ENCODE measurements at places on chromosomes 13 and 19.

- DNase-seq: no peak
These were observed 166.9 kb downstream of the SLC7A1 start for GRCh38 chr13:29428310-29429181.

DNA sequence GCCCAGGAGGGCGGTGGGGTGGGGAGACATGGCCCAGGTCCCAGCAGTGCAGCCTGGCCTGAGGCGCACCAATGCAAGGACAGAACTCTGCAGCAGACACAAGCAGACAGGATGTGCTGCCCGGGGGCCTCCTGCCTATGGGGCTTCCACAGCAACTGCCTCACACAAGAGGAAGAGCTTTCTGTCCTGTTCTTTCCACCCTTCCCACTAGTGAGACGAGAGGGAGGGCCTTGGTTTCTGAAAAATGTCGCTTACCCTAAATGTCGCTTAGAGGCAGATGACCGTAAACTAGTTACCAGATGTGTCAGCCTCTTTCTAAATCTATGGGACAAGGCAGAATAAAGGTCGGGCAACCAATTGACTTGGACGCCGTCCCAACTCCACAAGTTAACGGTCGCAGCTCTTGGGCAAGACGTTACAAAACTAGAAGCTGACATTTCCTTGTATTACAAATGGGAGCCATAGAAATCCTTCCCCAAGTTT lies at the start of gene LAIR1:
Gene LAIR1, minus strand, starts transcription at position 157 of the 483 bp plus-strand sequence. Its CDS starts 127 bp downstream, at position 30.
- DNase-seq: peak; percentile 50

DNA sequence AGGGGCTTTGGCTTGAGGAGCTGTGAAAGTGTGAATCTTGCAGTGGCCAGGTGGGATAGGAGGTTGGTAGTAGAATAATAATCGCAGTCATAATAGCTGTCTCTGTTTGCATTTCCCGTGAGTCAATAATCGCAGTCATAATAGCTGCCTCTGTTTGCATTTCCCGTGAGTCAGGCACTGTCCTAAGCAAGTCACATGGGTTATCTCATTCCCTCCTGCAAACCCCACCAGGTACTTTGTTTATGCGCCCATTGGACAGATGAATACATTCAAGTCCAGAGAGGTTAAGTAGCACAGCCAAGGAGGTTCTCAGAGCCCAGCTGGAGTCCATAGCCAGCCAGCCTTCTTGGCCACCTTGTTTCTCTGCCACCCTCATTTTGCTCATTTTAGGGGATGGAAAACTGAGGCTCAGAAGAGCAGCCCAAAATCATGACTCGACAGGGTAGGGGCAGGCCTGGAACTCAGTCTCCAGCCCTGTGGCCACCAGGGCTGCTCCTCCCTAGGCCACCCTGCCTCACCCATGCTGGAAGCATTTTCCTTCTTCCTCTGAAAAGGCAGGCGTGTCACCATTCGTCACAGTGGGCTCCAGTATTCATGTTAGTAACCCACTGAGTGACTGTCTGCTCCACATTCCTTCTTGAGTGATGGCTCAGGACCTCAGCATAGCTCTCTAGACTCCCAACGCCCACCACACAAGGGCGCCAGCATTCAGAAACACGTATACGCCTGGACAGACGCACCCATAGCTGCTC lies 206.2 kb downstream of the URI1 start:
- no peak for DNase-seq

DNA sequence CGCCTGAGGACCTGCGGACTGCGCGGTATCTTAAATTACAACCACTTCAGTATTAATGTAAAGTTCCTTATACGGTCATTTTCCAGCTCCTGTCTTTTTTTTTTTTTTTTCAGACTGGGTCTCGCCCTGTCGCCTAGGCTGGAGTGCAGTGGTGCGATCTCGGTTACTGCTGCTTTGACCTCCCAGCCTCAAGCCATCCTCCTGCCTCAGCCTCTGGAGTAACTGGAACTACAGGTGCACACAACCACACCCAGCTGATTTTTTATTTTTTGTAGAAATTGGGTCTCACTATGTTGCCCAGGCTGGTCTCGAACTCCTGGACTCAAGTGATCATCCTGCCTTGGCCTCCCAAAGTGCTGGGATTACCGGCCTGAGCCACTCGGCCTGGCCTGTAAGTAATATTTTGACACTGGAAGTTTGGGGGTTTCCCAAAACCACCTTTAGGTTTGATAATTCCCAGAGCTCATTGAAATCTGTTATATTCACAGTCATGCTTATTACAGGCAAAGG lies 406 bp upstream of the EID2B start:
- no peak for DNase-seq

GRCh38 chr19:19417046-19417445 lies 11.6 kb downstream of the GATAD2A start:
- no peak for DNase-seq

DNA sequence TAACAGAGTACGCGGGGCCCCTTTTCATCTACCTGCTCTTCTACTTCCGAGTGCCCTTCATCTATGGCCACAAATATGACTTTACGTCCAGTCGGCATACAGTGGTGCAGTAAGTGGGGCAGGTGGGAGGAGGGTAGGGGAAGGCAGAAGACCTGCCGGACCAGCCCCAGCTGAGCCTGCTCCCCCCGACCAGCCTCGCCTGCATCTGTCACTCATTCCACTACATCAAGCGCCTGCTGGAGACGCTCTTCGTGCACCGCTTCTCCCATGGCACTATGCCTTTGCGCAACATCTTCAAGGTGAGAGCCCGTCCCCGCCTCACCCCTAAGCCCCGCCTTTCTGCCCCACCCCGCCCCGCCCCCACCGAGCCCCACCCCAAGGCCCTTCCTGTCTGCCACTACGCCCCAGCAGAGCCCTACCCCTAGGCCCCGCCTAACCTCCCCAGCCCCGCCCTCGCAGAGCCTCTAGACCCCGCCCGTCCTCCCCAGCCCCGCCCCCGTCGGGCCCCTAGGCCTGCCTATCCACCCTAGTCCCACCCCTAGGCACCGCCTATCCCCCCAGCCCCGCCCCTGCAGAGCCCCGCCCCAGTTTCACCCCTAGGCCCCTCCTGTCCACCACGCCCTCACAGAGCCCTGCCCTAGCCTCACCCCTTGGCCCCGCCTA lies 7.7 kb downstream of the NDUFB7 start:
- peak; percentile 14 for DNase-seq

GRCh38 chr19:44839276-44839675 lies 6.8 kb upstream of the NECTIN2 start:
- DNase-seq: no peak

- DNase-seq: no peak
These were observed 391 bp downstream of the ZNF761 start for GRCh38 chr19:53432088-53432661.

DNA sequence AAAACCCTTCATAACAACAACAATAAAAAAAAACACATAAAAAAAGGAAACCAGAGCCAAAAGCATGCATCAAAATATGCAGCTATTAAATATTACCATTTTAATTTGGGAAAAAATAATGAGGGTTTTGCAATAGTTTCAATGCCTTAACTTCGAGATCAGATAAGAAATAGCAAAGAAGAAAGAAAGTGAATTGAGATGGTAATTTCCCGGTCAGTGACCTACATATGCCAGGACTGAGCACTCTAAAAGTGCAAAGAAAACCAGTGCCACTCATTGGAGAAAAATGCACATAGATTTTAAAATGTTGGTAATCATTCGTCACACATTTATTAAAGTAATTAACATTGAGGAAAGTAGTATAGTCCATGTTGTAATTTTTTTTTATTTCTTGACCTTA lies 944.2 kb downstream of the EFNB2 start:
- no peak for DNase-seq

- DNase-seq: no peak
These were observed 316.2 kb upstream of the KLHL1 start for GRCh38 chr13:70424428-70424827.

- DNase-seq: no peak
These were observed 690.8 kb upstream of the ARGLU1 start for GRCh38 chr13:107258599-107259187.

DNA sequence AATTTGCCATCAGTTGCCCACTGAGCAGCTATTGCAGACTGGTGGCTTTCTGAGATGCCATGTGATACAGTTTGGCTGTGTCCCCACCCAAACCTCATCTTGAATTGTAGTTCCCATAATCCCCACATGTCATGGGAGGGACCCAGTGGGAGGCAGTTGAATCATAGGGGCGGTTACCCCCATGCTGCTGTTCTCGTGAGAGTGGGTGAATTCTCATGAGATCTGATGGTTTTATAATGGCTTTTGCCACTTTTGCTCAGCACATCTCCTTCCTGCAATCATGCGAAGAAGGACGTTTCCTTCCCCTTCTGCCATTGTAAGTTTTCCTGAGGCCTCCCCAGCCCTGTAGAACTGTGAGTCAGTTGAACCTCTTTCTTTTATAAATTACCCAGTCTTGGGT lies 34.8 kb upstream of the ANKRD10 start:
- DNase-seq: no peak

DNA sequence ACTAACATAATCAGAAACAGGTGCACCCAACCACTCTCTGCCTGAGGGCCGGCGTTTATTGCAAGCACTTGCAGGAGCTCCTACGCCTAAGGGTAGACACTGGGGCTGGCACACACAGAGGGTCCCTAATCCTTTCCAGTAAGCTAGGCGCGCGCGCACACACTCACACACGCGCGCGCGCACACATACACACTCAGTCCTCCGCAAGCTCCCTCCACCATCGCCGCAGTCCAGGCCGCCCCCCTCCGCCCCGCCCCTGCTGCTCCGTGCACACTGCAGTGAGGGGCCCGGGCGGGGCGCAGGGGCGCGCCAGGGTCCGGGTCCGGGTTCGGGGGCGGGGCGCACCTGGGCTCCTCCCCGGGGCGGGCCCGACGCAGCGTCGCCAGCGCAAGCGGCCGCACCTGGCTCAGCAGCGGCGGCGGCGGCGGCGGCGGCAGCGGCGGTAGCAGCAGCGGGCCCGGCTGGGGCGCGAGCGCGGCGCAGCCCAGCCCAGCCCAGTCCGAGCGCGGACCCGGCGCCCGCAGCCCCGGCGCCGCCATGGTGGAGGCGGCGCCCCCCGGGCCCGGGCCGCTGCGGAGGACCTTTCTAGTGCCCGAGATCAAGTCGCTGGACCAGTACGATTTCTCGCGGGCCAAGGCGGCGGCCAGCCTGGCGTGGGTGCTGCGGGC lies at the start of gene CAMSAP3:
Gene CAMSAP3, plus strand, starts transcription at position 398 of the 668 bp plus-strand sequence. Its CDS starts 140 bp downstream, at position 538.
- DNase-seq: peak; percentile 58

DNA sequence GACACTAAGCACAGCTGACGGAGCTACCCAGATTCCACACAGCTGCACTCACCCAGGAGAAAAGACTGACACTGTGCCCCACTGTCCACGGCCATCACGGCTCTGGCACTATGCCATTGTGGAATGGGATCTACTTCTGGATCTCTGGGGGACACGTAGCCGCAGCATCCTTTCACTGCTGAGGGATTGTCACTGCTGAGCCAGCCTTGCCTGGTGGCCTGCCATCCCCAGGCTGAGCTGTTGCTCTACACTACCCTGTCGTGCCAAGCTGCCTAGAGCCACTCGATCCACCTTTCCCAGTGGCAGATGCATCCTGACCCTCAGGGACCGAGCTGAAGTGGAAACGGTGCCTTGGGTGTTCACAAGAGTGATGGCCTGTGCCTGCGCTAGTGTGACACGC lies 5.0 kb upstream of the LILRB5 start:
- no peak for DNase-seq

DNA sequence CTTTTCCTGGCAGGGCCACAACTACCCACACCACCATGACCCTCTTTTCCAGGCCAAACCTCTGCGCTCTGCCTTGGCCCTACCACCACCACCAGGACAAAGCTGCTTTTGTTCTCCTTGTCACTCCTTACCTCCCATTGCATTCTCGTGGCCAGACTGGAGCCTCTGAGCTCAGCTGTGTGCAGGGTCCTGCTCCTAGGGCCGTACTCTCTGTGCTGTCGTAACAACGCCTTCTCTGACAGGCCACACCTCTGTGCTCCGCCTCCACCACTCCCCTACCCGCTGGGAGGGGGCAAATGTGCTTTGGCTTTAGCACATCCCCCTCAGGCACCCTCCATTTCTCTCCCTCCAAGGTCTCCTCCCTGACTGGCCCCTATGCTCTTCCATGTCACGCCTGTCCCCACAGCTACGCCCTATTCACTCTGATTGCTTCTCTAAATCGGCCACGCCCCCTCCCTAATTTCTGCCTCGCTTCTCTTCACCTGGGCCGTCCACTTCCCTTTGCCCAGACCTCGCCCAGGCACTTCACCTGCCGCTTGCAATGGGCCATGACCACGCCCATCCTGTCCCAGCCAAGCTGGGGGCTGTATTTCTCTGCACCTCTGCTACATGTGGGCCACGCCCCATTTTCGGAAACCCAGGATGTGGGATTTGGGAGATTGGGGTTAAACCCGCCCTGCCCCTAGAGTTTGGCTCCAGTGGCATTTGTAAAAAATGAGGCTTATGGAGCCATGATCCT lies 472.3 kb downstream of the KLF12 start:
- no peak for DNase-seq

DNA sequence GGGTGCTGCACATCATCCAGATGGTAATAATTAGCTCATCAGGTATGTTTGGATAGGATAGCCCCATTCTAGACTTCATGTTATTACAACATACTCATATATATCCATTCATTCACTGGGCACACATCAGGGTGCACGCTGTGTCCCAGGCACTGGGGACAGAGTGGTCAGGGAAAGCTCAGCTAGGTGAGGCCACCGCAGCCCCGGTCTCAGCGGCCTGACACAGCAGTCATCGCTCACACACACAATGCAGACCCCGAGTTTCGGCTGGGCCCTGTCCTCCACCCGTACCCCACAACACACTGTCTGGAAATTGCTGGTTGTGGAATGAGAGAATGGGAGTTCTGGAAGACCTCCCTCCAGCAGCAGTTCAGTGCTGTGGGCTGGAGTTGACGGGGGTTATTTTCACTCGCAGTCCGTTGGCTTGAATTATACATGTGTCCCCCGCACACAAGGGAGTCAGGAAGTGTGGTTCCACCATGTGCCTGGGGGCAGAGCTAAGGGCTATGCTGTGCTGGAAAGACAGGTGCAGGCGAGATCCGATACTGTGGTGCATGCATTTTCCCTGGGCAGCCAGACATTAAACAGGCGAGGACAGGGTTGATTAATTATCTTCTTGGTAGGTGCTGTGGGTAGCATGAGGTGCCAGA lies 257.6 kb downstream of the TEX29 start:
- DNase-seq: no peak

DNA sequence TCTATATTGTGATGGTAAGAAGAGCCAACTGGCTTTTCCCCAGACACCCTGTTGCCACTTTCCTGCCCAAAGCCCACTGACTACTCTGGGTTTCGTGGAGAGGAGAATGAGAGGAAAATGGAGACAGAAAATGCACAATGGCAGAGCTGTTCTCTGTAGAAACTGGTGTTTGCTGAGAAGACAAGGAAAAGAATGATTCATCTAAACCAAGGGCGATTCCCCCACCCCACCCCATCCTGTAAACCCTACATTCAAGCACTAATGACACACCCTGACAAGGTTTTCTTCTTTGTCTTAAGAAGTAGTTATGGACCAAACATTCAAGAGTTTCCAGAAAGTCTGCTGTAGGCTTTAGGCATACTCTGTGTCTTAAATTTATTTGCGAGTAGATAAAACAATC lies 68.8 kb downstream of the DOCK9 start:
- no peak for DNase-seq

GRCh38 chr19:23381114-23381513 lies 14.2 kb downstream of the ZNF91 start:
- DNase-seq: no peak

DNA sequence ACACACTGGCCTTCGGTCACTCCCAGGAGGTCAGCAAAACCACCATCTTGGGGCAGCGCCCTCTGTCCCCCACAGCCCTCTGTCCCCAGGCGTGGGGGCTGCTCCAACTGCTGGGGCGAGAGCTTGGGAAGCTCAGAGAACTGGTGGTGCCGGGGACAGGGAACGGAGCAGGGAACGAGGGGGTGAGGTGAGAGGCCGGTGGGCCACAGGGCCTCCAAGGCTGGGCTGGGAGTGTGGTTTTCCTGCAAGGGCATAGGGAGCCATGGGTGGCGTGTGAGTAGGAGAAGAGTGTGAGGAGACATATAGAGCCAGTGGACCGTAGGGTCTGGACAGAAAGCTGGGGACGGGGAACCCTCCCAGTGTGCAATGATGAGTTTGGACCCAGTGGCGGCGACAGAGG lies 34.1 kb downstream of the F2RL3 start:
- DNase-seq: no peak

All from CD4-positive, alpha-beta T cell (primary cell).